ENCODE measurements at places on chromosomes 11 and 22.

DNA sequence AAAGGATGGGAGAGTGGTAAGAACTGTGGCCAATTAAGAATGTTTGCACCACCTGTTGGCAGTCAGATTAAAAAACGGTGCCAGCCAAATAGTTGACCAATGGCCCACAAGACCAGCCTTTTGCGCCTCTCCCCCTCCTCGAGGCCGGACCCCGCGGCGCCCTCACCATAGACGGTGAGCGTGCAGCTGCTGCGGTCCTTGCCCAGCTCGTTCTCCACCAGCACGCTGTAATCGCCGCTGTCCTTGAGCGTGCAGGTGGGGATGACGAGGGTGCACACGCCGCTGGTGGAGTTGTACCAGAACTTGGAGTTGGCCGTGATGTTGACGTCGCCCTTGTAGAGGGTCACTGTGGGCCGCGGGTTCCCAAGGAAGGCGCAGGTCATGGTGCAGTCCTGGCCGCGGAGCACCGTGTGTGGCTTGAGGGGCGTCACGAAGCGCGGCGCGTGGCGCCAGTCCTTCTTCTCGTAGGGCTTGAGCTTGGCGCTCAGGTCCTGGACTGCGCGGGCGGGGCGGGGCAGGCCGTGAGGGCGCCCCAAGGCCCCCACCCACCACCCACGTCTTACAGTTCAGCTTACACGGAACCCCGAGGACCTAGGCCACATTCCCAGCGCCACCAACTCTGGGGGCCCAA lies 7.2 kb downstream of the TMEM86A start:
- DNase-seq = peak; percentile 18

DNA sequence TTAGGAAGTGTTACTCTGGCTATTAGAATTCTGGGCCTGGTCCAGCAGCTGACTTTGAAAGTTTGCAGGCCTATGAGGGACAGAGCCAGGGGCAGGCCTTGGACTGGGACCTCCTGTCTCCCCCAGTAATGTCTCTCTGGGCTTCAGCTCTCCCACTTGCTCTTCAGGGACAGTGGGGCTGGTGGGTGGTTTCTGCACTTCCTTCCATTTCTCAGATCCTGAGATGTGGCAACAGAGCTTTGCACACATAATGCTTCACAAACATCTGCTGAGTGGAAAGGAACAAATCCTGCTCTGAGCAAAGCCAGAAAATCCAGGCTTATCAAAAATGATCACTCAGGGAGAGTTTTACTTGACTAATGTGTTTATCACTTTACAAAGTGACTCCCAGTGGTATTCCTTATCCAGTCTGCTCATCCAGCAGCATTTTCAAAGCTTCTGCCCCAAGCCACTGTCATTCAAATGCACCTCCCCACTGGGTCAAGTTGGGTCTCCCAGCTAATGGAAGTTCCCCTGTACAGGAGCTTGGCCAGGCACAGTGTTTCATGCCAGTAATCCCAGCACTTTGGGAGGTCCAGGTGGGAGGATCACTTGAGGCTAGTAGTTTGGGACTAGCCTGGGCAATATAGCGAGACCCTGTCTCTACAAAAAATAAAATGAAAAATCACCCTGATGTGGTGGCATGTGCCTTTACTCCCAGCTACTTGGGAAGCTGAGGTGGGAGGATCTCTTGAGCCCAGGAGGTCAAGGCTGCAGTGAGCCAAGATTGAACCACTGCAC lies 13.5 kb upstream of the OSBP2 start:
- no peak for DNase-seq

DNA sequence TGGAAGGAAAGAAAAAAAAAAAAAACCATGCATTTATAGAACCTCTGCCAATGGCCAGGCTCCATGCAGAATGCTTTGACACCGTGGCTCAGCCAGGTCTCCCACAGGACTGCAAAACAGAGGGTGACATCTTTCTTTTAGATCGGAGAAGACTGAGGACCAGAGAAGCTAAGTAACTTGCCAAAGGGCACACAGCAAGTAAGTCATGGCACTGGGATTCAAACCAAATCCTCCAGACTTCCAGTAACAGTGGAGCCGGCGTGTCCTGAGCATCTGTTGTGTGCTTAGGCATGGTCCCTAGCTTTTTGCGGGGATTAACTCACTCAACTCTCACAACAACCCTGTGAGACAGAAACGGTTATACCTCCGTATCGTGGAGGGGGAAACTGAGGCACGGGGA lies 20.7 kb downstream of the MGAT3 start:
- no peak for DNase-seq

DNA sequence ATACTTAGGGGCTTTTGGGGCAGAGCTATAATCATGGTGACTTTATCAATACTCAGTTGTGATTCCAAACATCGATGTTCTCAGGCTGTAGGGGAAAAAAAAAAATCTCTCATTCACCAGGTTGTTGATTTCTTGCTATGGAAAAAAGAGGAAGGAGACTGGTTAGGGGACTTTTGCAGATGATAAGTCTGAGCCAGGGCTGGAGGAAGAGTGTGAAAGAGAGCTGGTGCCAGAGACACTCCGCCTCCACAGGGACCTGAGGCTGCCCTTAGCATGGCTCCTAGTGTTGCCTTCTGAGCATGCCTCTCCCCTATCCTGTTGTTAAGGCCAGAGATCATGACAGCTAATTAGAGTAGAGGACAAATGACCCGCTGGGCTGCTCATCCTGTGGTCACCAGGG lies 16.9 kb downstream of the UPB1 start:
- DNase-seq = no peak

DNA sequence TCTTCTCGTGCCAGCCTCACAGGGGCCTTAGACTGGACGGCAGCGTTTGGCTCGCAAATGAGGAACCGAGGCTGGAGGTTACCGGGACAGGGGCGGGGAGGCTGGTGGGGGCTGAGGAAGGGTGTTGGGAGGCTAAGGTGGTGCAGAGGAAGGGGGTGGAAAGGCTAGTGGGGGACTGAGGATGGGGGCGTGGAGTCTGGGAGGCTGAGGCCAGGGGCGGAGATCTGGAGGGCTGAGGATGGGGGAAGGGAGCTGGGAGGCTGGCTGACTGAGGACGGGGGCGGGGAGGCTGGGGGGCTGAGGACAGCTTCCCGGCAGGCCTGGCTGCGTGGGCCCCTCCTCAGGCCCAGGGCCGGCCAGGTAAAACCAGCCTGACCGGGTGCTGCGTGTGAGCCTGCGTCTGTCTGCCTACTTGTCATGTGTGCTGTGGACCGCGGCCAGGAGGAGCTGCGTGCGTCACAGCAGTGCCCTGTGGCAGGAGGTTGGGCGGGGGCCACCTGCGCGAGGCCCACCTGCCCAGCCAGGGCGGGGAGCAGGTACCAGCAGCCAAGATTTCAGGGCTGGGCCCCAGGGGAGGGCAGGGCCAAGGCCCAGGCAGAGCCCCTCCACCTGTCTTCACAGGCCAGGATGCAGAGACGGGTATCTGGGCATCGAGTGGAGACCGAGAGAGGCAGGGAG lies 9.4 kb upstream of the PIM3 start:
- no peak for DNase-seq

Measured in renal cortex interstitium (tissue), 15 donors.